Fibroblast of gingiva (primary cell): ENCODE measurements at places on chromosomes 13 and 19.

GRCh38 chr13:99353246-99353600, 46.0 kb upstream of the GPR183 start:
- no peak for DNase-seq

- no peak for DNase-seq
Measured at GRCh38 chr19:3570606-3571011, 2.1 kb upstream of the HMG20B start.

DNA sequence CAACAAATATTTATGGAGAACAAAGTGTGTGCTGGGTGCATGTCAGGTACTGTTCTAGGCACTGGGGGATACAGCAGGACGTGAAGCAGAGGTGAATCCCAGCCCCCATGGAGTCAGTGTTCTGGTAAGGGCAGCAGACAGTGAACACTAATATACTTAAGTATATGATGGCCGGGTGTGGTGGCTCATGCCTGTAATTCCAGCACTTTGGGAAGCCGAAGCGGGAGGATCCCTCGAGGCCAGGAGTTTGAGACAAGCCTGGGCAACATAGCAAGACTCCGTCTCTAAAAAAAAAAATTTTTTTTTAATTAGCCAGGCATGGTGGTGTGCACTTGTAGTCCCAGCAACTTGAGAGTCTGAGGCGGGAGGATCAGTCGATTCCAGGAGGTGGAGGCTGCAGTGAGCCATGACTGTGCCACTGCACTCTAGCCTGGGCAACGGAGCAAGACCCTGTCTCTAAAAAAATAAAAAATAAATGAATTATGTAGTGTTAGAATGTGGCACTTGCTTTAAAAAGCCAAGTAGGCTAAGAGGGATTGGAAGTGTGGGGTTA, 22.6 kb downstream of the CHST8 start:
- no peak for DNase-seq

DNA sequence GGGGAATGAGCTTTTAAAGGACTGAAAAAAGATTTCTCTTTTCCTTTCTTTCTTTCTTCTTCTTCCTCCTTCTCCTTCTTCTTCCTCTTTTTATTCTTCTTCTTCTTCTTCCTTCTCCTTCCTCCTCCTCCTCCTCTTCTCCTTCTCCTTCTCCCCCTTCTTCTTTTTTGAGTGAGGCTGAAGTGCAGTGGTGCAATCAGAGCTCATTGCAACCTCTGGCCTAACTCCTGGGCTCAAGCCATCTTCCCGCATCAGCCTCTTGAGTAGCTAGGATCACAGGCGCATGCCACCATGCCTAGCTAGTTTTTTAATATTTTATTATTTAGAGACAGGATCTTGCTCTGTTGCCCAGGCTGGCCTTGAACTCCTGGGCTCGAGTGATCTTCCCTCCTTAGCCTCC, 120.9 kb upstream of the KL start:
- DNase-seq, result no peak

GRCh38 chr13:21289475-21289874, 113.0 kb downstream of the MRPL57 start:
- no peak for DNase-seq

- no peak for DNase-seq
Measured at GRCh38 chr19:48497728-48498594, 13.7 kb downstream of the LMTK3 start.
